ENCODE measurements at places on chromosomes 5 and 9.

- DNase-seq, result no peak
These were observed 118.4 kb downstream of the MARCHF11 start for GRCh38 chr5:16061163-16061562.

DNA sequence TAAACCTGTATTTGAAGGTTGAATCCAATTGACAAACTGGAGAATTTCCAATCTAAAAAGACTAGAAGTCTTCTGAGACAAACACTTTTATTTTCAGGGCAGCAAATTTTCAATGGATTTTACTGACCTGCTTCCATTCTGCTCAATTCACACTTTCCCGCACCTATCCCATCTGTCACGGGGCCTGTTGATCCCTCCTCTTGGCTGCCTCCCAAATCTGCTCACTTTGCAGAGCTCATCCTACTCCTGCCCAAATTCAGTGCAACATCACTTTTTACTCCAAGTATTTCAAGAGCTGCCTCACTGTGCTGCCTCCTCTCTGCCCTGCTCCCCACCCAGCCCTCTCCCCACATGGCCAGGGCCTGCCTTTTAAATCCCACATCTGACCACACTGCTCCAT is 35.1 kb downstream of the GOLM1 start:
- DNase-seq, result no peak

DNA sequence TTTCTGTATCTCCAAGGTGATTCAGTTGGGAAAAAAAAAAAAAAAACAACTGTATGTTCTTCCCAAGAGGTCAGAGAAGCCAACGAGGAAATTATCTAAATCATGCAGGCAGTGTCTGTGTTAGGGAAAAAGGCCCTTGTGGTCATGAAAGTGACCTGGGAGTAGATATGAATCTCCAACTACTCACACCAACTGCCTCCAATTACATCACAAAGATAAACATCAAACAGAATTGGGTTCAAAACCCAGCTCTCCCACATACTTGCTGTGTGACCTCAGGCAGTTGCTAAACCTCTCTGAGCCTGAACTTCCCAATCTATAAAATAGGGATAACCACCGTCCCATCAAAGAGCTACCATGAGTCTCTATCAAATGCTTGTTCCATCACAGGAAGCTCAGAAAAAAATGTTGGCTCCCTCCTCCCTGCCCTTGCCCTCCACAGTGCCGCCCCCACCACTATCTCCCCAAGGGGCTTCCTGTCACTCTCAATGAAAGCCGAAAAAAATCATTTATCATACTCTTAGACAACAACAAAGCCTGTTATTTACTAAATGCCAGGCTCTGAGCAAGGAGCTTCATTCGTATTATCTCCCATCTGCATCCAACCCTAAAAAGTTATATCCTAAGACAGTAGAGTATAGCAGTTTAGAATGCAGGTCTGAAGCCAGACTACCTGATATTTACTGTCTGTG is 42.9 kb downstream of the CDK5RAP2 start:
- no peak for DNase-seq

DNA sequence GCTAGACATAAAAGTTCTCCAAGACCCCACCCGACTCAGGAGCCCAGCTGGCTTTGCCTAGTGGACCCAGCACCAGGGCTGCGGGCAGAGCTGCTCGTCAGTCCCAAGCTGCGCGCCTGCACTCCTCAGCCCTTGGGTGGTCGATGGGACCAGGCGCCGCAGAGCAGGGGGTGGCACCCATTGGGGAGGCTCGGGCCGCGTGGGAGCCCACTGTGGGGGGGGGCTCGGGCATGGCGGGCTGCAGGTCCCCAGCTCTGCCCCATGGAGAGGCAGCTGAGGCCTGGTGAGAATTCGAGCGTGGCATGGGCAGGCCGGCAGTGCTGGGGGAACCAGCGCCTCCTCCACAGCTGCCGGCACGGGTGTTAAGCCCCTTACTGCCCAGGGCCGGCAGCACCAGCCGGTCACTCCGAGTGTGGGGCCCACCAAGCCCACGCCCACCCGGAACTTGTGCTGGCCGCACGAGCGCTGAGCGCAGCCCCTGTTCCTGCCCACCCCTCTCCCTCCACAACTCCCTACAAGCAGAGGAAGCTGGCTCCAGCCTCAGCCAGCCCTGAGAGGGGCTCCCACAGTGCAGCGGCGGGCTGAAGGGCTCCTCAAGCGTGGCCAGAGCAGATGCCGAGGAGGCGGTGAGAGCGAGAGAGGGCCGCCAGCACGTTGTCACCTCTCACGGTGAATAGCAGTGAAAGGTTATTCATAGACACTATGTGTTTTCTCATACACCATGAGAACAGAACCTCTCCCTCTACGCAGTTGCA is 54.9 kb downstream of the RAPGEF6 start:
- no peak for DNase-seq

- DNase-seq, result no peak
These were observed 615.1 kb downstream of the CDH12 start for GRCh38 chr5:22238047-22238446.

- DNase-seq, result no peak
These were observed 22.1 kb upstream of the NDST1 start for GRCh38 chr5:150485693-150486401.

- DNase-seq, result no peak
These were observed 92.1 kb downstream of the CRB2 start for GRCh38 chr9:123447934-123448646.

DNA sequence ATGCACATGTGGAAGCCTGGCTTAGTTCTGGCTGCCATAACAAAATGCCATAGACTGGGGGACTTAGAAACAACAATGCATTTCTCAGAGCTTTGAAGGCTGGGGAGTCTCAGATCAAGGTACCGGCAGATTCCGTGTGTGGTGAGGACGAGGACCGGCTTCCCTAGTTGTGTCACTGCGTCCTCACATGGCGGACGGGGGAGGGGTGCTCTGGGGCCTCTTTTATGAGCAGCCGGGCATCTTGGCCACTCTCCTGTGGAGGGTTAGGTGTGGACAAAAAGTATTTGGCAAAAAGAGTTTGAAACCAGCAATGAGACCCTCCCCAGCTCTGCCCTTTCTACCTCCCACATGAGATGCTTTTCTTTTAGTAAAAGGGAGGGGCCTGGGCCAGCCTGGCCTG is 118.5 kb upstream of the LPCAT1 start:
- no peak for DNase-seq

DNA sequence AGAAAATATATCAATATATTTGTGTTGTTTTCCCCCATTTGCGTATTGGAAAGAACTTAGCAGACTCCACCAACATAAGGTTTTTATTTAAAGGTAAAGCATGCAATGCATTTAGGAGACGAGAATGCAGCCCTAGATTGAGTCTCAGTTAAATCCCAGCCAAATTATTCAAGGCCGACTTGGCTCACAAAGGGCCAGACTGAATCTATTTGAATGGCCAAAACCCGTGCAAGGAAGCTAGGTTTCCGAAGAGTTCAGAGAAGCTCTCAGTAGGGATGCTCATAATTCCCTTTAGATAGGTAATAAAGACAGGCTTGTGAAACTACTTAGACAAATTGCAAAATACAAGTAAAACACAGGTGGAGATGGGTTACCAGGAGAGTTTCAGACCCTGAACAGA is 520.3 kb downstream of the CDH9 start:
- DNase-seq, result no peak

- no peak for DNase-seq
These were observed 20.3 kb downstream of the KIF2A start for GRCh38 chr5:62326302-62326701.

DNA sequence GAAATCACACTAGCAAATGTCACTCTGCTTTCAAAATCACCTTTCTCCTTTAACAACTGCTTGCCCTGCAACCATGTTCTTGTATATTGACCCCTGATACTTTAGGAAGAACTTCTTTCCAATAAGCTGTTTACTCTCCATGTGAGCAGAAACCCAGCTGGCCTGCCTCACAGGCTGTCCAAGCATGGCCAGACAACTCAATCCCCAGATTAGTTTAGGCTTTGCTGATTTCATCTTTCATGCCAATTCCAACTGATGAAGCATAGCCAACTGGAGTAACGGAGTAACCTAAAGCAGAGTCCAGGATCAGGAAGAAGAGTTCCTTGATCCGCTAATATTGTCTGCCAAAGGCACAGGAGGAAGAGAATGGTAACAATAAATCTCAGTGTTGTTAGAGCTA is 56.7 kb upstream of the HTR1A start:
- no peak for DNase-seq

DNA sequence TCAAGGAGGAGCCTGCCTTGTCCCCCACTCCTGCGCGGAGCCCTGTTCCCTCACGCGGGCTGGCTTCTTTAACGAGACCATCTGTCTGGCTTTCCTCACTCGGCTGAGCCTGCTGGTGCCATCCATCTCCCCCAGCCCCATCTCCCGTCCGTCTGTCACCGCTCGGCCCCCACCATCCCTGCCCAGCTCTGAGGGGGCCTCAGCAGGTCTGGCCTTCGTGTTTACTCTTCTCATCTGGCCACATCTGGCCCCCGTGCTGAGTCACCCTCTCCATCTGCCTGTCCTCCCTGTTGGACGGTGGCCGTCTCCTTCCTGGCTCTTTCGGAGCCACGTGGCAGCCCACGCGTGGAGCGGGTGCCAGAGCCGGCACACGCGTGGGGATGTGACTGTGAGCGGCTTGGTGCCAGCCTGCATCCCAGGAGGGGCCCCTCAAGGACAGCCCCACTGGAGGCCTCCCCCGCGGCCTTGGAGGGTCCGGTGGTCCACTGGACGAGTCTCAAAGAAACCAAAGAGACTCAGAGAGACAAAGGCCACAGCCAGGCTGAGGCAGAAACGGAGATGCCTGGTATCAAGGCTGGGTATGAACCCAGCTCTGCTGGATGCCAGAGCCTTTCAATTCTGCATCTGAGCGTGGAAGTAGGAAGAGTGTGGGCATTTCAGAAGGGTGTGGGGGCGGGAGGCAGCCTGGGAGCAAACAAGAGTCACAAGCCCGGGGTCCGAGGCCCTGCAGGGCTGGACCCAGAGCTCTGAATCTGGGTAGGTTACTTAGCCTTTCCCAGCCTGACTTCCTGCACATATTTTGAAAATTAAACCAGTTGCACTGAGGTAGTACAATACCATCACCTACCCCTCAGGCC is 76.7 kb upstream of the UNC5A start:
- DNase-seq, result no peak

- DNase-seq, result no peak
These were observed 199.4 kb downstream of the MEF2C start for GRCh38 chr5:88683506-88684135.

Measured in NCI-H1436 treated with DMSO at 0.1 percent for 48 hours (cell line).